ENCODE measurements at places on chromosomes 13 and 19.

- no peak for DNase-seq
Observed at GRCh38 chr13:37681281-37682032, 82.9 kb upstream of the POSTN start.

GRCh38 chr19:35811317-35812219, 1.1 kb downstream of the PRODH2 start:
- DNase-seq, result no peak

DNA sequence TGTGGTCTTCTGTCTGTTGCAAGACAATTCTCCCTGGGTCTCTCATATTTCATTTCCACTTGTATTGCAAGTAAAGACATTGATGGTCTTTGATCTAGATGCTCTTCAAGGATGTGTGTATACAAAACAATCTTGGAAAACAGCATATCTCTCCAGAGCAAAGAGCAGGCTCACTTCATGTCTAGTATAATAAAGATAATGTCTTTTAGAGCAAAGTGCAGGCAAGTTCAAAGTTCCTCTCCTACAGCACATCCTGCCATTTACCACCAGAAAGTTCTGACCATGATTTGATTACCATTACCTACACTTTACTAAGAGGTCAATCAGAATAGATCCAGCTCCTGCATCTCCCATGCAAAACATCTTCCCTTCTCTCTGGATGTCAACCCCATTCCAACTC, 162.8 kb downstream of the DIAPH3 start:
- no peak for DNase-seq

DNA sequence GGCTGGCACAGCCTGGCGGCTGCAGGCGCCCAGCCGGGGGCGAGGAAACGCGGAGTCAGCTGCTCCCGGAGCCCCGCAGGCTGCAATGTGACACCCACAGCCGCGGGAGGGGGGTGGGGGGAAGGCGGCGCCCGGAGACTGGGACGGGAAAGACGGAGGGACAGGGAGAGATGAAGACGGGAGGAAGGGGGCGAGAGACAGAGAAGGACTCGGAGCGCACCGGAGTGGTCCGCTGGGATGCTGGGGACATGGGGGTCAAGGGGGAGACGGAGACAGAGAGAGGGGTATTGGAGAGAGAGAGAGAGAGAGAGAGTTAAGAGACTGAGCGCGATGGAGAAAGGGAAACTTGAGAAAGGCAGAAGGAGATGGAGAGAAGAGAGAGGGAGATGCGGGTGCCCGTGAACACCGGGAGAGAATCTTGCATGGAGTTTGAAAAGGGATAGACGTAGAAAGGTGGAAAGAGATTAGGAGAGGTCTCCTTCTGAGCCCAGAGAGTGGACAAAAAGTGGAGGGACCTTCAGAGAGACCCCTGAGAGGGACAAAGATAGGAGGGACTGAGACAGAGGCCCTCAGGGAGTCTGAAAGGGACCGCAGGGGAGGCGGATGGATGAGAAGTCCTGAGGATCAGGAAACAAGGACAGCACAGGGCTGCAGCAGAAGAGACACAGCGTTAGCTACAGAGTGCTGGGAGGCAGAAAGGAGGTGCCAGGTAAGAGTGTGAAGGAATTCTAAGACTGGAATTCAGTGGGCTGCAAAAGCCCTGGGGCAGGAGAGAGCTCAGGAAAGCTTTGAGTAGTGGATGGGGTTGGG, 1.0 kb downstream of the SCN1B start:
- no peak for DNase-seq

DNA sequence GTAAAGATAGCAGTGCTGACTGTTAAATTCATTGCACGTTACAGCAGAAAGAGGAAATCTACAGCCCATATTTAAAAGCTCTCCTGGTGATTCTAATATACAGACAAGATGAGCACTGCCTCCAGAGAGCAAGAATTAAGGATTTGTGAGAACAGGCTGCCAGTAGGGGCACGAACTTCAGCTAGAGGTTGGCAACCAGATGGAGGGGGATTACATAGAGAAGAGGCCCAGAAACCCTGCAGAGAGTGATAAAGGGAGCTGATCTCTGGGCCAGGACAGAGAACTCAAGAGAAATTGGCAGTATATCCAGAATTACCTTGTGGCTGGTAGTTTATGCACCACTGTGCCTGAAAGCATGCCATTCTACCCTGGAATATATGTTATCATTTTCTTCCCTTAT, 144.8 kb downstream of the UFM1 start:
- DNase-seq, result no peak

- DNase-seq, result peak; percentile 26
Observed at GRCh38 chr19:19111967-19112580, 26.2 kb downstream of the TMEM161A start.

DNA sequence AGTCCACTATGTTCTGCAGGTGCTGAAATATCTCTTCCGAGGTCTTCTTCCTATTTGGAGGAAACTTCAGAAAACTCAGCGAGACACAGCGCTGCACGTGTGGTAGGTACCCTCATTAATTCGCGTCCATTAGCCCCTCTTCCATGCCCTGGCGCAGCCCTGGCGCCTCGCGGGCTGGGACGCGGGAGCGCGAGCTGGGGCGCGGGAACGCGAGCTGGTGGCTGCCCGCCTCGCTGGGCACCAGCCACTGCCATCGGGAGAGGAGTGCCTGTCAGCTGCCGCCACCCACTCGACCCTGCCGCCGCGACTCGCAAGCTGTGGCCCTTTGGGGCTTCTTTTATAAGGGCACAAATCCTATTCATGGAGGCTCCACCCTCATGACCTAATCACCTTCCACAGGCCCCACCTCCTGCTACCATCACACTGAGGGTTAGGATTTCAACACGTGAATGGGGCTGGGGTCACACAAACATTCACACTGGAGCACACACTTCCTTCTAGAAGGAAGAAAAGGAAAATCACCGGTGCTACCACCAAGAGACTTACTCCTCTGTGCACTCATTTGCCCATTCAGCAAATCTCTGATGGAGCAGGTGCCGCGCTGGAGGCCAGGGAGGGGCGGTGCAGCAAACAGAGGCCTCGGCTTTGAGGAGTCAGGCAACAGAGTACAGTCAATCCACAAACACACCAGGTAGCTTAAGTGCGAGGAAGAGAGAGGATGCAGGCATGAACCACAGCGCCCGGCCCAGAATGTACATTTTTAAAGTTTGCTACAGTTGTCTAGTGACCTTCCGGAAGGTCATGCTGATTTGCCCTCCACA, 43.0 kb upstream of the LATS2 start:
- DNase-seq, result no peak

DNA sequence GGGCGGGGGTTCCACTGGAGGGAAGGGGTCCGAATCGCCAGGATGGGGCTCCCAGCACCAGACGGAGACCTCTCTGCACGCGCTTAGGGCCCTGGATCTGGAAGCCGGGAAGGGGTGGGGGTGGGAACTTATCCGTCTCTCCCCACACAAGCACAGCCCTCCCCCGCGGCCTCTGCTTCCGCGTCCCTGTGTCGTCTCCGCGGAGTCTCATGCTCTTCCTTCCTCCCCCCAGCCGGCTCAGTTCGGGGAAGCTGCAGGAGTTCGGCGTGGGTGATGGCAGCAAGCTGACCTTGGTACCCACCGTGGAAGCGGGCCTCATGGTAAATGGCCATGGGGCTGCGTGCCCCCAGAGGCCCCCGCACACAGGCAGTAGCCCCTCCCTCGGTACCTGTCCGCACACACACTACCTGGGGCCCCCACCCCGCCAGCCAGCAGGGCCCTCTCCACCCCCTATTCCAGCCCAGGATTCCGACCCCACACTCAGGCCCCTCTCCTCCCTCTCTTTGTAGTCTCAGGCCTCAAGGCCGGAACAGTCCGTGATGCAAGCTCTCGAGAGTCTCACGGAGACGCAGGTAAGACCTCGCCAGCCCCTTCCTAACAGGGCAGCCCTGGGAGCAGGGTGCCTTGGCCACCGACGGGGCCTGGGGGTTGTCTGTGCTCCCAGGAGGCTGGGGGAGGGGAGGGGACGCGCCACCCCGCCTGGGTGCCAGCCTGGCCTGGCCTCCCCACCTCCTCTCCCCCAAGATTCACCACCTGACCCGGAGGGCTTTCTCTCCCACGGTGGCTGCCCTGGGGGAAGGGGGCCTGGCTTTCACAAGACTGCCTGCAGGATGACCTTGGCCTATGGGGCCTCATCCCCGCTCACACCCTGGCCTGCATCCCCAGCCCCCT, 3.2 kb downstream of the MIDN start:
- DNase-seq, result peak; percentile 73

- peak; percentile 71 for DNase-seq
Observed at GRCh38 chr13:46667687-46668281, 114.8 kb downstream of the LRCH1 start.

DNA sequence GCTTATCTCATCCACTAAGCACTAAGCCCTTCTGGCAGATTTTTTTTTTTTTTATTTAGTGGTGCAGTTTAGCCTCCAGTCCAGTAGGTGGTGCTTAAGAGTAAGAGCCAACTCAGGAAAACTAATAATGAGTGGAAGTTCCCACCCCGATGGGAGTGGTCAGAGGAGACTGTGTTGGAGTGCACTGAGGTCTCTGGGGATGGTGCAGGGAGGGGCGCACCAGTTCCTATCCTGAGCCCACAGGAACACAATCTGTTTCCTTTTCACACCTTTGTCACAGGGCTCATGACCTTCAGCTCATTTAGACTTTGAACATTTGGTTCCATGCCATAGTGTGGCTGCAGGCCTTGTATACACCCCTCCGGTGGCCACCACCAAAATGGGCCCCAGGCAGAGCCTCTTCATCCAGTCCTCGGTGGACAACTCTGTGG, 367.4 kb downstream of the SPRY2 start:
- peak; percentile 72 for DNase-seq

GRCh38 chr19:5145521-5146511, 176.9 kb downstream of the KDM4B start:
- no peak for DNase-seq

- DNase-seq, result no peak
Observed at GRCh38 chr13:82058364-82058763, 1717.4 kb upstream of the SPRY2 start.

GRCh38 chr19:31383553-31383952, 34.3 kb upstream of the TSHZ3 start:
- no peak for DNase-seq

GRCh38 chr13:108915095-108915633, 285.8 kb downstream of the MYO16 start:
- DNase-seq, result no peak

DNA sequence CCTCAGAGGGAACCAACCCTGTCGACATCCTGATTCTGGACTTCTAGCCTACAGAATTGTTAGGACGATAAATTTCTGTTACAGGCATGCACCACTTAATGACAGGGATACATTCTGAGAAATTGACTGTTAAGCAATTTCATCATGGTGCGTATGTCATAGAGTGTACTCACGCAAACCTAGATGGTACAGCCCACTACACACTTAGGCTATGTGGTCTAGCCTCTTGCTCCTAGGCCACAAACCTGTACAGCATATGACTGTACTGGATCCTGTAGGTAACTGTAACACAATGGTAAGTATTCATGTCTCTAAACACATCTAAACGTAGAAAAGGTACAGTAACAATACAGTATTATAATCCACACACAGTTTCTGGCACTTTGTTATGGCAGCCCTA, 13.3 kb downstream of the USP12 start:
- no peak for DNase-seq

DNA sequence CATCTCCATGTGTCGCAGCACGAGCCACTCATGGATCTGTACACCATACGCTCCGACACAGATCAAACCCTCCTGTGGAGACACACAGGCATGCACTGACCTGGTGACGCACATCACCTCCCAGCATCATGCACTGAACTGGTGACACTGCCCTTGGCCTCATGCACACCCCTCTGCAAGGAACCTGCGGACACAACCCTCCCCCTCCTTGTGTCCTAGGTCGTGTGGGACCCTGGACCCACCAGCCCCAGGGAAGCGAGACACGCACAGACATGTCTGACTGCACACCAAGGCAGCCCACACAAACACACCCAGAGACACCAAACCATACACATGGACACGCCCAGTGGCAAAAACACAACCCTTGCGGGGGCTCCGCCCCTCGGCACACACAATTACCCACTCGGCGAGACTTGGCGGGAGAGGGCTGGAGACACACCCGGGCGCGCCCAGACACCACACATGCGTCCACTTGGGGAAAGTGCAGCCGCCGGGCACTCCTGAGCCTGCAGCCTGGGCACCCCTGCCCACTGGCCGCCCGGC, 2.0 kb upstream of the KCNN4 start:
- no peak for DNase-seq

GRCh38 chr19:34096020-34096915, 76.0 kb upstream of the LSM14A start:
- DNase-seq, result peak; percentile 70

GRCh38 chr13:26051231-26051656, 572 bp downstream of the SHISA2 start:
- DNase-seq, result no peak

- DNase-seq, result no peak
Observed at GRCh38 chr13:42812316-42812715, 30.9 kb downstream of the FAM216B start.

Measured in NAMALWA (cell line).